ENCODE measurements at places on chromosomes 3 and 15. TPM values are rescaled to one million over a fixed set of nuclear protein-coding genes. Genes with fewer than 3 reads are reported as not detected.

FEZF2 gene
- not detected for total RNA-seq

GRCh38 chr3:96236522-96236921 lies 577.9 kb upstream of the EPHA6 start:
- DNase-seq, result no peak

DNA sequence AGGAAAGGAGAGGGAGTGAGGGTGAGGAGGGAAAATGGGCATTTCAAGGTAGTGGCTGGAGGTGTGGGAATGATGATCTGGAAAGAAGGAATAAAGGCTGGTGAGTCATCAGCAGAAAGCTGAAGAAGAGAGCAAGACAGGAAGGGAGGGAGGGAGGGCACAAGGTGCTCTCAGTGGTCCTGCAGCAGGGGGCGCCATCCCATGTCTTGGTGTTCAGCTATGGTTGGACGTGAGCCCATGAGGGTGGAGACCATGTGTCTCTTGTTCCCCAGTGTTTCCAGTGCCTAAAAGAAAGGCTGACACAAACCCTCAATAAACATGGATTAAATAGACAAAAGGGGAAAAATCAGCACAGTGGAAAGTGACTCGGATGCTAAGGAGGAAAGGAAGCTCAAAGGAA lies 228.5 kb downstream of the NTRK3 start:
- no peak for DNase-seq

CGNL1 gene
- 11.2 TPM for total RNA-seq

PTH1R gene
- 11.8 TPM for total RNA-seq

PDIA3 gene
- 131 TPM for total RNA-seq
